GM12878 (cell line): ENCODE measurements at places on chromosomes 7 and 10. TPM values are rescaled to one million over a fixed set of nuclear protein-coding genes. Genes with fewer than 3 reads are reported as not detected.
A peak's percentile ranks its signal among the peaks of the same experiment; 100 is the strongest.

Gene FAM131B
- 0.05 and 0.13 TPM in 2 replicates for total RNA-seq

Gene MOGAT3
- not detected in 2 replicates for total RNA-seq

Gene CALML5
- not detected in 2 replicates for total RNA-seq

Gene MMD2
- total RNA-seq = not detected in 2 replicates

Gene SPDYE11
- not detected in 2 replicates for total RNA-seq

DNA sequence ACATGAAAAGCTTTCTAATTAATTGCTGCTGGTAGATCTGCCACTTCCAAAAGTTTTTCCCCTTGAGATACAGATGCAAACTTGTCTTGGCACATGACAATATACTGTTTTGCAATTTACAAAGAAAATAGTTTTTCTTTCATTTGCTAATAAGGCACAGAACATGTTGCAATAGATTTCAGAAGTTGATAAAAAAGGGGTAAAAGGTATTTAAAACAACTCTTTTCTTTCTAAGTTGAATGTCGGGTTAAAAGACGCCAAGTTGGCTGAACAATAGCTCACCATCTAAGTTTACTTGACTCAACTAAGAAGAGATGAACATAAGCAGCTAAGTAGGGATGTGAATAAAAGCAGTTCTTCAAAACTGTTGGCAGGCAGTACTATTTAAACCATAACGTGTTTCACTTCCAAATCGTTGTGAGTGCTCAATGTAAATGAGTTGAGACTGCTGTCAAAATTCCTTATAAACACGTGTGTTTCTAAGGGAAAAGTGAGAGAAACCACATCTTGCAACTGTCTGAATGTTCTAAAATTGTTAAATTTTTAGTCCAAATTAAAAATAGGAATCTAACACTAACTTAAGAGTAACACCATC, 14.5 kb upstream of the THSD7A start:
- DNase-seq = no peak

DNA sequence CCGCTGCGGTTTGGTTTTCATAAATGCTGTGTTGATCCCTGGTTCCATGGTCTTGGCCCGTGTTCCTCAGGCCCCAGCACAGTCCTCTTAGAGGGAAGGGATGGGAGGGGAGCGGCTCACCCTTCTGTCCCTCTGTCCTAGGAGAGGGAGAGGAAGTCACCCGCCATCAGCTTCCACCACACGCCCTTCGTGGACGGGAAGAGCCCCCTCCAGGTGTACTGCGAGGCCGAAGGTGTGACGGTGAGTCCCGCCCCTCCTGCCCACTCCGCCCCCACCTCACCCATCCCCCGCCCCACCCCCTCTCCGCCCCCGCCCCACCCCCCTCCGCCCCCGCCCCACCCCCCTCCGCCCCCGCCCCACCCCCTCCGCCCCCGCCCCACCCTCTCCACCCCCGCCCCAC, 37.5 kb upstream of the DPYSL4 start:
- peak; percentile 26 for DNase-seq

- no peak for DNase-seq
Observed at GRCh38 chr7:52925332-52925731, 110.1 kb upstream of the POM121L12 start.

GRCh38 chr7:154371424-154371823, 319.2 kb downstream of the DPP6 start:
- no peak for DNase-seq

GRCh38 chr10:60399328-60399727, 9.7 kb upstream of the ANK3 start:
- no peak for DNase-seq

GRCh38 chr7:36946401-36946739, 222.1 kb upstream of the AOAH start:
- no peak for DNase-seq

- DNase-seq = no peak
Observed at GRCh38 chr7:139004321-139005090, 23.3 kb upstream of the KIAA1549 start.

DNA sequence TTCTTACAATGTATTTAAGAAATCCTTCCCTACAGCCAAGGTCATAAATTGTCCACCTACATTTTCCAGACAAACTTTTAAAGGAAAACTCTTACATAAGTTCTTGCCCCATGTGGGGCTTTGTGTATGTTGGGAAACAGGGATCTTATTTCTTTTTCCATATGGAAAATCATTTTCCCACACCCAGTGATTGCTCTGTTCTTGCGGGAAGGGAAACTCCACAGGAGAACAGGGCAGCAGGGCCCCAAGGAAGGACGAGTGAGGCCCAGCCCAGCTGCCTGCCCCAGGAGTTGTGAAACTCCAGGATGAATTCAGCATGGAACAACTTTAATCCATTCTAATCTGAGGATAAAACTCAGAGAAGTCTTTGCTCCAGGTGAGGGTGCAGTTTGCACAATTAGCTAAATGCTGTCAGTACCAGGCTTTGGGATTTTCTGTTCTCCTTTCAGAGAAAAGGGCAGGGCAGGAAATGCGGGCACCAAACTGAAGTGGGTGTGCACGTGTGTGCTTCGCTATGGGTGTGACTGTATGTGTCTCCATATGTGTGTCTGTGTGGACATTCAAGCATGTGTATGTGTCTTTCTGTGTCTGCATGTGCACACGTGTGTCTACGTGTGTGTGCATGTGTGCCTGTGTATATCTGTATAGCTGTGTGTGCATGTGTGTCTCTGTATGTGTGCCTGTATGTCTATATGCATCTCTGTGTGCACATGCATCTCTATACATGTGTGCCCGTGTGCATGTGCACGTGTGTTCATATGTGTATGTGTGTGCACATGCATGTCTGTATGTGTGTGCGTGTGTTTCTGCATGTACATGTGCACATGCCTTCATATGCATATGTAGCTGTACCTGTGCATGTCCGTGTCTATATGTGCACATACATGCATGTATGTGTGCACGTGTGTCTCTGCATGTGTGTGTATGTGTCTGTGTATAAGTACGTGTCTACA, 102.0 kb upstream of the FAM20C start:
- DNase-seq = no peak

DNA sequence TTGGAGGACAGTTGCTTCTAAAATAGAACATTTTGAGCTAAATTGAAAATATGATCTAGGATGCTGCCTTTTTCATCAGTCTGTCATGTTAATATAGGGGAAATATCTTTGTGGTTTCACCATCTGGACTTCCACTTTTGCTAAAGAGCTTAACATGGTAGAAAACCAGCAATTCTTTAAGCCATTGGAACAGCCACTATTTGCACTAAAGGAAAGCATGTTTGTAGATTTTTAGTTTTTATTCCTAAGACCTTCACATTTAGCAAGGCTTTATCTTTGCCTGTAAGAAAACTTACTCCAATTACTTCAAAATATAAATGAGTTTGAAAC, 291.0 kb downstream of the RNLS start:
- no peak for DNase-seq

DNA sequence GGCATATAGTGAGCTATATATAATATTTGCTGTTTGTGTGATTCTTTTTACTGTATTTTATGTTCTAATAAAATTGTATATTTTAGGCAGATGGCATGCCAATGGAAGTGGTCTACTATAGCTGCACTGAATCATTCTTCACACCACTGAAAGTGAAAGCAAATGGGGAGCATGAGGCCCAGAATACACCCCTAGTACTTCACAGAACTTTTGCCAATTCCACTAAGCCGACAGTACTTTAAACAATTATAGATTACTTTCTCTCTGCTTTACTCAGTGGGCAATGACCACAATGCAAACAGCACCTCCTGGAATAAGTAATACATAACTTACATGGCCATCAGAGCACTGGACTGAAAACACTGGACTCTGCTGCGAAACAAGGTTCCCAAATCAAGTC, 70.2 kb downstream of the ANKRD26 start:
- no peak for DNase-seq

DNA sequence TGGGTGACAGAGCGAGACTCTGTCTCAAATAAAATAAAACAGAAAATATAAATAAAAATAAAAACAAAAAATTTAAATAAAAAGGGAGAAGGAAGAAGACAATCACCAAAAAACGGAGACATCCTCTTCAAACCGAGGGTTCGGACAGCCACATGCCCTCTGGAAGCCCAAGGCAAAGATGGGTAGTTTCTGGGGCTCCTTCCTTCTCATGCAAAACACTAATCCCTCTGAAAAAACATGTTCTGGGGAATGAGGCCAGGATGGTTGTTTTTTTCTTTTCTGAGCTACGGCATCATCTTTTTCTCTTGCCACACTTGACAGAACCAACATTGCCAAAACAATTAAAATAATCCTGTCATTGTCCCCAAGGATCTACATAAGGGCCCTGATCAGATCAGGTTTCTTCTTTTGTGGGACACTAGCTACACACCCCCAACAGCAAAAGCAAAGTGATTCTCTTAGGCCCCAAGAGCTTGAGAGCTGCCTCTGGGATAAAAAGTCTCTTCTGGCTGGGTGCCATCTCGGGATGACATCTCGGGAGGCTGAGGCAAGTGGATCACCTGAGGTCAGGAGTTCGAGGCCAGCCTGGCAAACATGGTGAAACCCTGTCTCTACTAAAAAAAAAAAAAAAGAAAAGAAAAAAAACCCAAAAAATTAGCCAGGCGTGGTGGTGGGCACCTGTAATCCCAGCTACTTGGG, 14.2 kb upstream of the POR start:
- DNase-seq = no peak

- no peak for DNase-seq
Observed at GRCh38 chr10:80535671-80536360, 1.9 kb upstream of the SH2D4B start.

- DNase-seq = peak; percentile 13
Observed at GRCh38 chr7:134514663-134515062, 12.7 kb upstream of the AKR1B10 start.

DNA sequence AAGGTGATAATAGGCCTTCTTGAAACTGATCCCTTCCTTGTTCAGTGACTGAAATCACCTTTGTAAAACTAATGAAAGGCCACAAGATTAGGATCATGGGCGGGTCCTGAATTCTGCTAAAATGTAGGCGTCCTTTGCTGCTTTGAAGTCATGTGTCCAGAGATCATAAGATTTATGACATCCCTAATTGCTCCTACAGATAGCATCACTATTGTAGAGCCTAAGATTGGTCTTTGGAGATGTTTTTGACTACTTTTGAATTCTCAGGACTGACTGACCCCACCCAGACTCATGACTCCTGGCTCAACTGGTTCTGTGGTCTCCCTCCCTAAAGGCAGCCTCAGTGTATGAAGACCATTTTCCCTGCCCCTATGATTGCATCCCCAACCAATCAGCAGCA, 322.6 kb upstream of the SEMA3D start:
- DNase-seq = no peak

DNA sequence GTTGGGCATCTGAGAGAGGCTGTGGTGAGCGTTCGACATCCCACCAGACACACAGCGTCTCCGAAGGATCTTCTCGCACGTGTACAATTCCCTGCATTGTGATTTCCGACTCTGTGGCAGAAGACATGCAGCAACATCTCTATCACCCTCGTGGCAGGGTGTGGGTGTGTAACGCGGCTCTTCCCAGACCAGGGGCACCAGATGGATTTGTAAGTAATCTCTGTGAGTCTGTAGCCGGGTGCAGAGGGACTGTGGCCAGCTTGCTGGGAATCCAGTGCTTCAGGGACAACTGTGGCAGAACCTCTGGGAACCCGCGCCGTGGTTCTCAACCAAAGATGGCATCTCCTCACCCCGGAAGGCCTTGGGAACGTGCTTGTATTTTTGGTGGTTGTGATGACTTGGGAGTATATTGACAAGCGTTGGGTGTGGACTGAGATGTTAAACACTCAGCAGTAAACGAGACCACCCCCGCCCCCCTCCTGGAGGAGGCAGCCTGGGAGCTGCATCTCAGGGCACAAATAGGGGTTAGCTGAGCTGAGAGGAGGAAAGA, 21.2 kb downstream of the FOXL3 start:
- no peak for DNase-seq
